ENCODE measurements at places on chromosomes 1 and 21.

GRCh38 chr1:231238298-231238697 lies 2.7 kb upstream of the GNPAT start:
- DNase-seq = no peak

- no peak for DNase-seq
Observed at GRCh38 chr1:156193208-156193487, 756 bp upstream of the SLC25A44 start.

DNA sequence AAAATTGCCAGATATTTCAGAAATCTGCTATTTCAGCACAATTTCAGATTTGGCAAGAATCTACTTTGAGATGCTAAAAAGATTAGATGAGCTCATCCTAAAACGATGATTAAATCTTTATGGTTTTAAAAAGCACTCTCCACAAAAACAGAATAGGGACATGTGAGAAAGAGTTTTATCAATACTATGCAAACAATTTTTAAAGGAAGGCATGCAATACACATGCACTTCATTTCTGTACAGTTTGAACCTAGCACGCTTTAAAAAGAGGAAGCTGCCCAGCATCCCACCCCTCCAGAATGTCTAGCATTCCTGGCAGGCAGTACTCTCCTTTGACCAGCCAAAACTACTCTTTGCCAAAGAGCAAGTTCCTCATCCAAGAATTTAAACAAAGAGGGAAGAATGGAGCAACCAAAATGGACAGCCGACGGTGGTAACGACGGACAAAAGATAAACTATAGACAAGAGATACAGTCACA lies 1.3 kb downstream of the ARHGAP29 start:
- no peak for DNase-seq

GRCh38 chr1:203201516-203202205 lies 15.2 kb upstream of the CHI3L1 start:
- DNase-seq = no peak

- no peak for DNase-seq
Observed at GRCh38 chr1:192615055-192615454, 20.9 kb upstream of the RGS13 start.

DNA sequence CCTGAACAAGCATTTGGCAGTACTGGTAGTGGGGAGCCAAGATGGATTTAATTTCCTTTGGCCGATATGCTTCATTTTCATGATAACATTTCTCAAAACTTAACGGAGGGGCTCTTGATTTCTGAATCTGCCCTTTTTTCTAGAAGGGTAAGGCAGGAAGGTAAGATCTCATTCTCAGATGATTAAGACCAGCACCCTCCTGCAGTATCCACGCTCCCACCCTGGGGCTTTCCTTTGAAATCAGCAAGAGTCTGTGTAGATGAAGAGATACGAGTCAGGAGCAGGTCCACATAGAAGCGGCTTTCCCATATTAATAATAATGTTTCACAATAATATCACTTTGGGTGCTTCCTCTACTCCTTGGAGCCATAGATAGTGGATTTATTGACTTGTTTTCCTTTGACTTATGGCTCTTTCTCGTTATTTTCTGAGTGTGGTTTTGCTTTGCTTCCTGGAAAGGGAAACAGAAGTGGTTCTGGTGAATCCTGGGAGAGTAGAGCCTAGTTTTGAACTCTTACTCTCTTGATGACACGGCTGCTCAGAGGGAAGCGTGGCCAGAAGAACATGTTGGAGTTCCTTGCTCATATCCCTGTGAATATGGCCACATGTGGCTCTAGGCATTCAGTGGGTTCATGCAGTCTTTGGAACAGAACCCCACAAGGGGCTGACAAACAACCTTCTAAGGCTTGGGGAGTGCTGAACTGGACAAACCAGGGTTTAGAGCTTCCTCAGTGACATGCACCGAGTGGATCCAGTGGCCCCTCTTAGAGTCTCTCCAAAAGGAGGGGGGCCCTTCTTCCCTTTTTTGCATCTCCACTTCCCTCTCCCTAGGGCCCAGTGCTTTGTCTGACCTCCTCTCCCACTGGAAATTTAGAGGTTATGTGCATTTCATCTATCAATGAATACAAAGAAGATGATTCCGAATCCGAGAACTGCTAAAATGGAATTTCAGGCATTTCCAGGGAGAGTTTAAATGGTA lies 195.7 kb downstream of the DYRK1A start:
- DNase-seq = no peak

DNA sequence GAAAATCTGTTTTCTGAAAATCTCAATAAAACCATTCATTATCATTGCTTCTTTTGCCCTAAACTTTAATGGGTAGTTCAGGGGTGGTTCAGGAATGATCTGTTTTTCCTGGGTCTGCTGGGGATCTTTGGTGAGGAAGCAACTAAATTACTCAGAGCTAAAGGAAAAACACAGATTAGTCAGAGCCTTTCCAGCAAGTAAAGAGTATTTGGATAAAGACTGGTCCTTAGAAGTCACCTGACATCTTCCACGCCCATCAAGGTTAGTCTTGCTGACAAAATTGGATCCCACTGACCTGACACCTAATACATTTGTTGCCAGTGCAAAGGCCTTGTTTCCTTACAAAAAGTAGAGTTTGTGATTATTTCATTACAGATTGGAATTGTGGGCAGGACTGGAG lies 24.2 kb downstream of the HSPA13 start:
- no peak for DNase-seq

DNA sequence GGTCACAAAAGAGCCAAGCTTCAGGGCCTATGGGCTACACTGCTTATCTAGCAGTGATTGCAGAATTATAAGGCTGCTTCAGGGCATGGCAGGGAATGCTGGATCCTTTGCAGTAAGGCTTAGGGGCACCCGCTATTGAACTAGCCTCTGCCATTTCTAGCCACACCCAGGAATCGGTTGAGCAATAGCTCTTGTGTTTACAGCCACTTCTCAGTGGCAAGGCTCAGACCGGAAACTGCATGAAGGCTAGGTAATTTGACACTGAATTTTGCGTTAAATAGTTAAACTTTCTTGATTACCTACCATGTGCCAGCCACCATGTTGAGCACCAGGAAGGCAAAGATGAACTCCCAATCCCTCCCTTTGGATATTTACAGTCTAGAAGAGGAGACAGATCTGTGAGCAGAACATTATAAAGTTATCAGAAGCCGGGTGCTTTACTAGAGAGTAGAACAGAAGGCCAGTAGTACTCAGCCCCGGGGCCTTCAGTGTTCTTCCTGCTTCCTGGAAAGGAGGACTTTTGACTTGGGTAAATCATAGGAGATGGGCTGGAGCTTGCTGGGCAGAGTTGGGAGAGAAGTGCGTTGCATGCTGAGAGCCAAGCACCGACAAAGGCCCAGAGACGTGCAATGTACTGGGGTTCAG lies 98.6 kb upstream of the LPGAT1 start:
- DNase-seq = no peak

DNA sequence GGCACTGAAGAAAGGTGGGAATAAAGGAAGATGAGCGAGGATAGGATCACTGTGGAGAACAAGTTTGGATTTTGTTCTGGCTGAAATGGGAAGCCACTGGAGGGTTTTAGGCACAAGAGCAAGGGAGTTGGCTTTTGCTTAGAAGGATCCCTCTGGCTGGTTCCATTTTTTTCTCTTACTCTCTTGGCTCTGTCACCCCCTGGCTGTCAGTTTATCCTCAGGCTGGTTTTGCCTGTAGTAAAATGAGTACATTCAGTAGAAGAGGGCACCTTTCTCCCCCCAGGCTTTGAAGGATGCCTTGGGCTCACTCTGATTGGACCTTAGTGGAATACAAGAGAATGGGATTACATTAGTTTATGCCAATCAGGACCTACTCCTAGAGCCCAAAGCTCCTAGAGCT lies 17.1 kb downstream of the CACHD1 start:
- DNase-seq = no peak

- no peak for DNase-seq
Observed at GRCh38 chr1:52348704-52349300, 17.2 kb downstream of the CC2D1B start.

- no peak for DNase-seq
Observed at GRCh38 chr1:245046315-245046714, 108.5 kb upstream of the KIF26B start.

DNA sequence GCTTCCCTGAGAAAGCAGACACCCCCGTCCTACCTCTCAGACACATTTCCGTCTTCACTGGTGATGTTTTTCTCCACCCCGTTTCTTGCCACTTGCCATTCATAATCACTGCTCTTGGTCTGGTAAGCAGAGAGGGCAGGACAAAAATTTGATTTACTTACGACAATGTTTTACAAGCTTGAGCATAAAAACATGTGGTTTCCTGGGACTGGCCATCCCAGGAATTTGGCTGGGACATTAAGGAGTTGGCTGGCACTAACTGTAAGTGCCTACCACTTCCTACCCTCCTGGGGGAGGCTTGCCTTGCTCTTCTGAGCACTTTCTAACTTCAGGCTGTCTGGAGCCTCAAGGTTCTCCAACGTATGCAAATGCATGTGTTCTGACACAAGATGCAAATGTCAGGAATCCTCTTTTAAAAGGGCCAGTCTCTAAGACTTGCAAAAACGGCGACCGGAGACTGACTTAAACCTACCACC lies 24.2 kb downstream of the ZBTB18 start:
- DNase-seq = no peak

GRCh38 chr1:43586136-43586731 lies 55.6 kb downstream of the PTPRF start:
- DNase-seq = no peak

GRCh38 chr1:43074244-43074643 lies 97.8 kb downstream of the EBNA1BP2 start:
- no peak for DNase-seq

- DNase-seq = no peak
Observed at GRCh38 chr1:187691439-187691838, 862.7 kb downstream of the PLA2G4A start.

DNA sequence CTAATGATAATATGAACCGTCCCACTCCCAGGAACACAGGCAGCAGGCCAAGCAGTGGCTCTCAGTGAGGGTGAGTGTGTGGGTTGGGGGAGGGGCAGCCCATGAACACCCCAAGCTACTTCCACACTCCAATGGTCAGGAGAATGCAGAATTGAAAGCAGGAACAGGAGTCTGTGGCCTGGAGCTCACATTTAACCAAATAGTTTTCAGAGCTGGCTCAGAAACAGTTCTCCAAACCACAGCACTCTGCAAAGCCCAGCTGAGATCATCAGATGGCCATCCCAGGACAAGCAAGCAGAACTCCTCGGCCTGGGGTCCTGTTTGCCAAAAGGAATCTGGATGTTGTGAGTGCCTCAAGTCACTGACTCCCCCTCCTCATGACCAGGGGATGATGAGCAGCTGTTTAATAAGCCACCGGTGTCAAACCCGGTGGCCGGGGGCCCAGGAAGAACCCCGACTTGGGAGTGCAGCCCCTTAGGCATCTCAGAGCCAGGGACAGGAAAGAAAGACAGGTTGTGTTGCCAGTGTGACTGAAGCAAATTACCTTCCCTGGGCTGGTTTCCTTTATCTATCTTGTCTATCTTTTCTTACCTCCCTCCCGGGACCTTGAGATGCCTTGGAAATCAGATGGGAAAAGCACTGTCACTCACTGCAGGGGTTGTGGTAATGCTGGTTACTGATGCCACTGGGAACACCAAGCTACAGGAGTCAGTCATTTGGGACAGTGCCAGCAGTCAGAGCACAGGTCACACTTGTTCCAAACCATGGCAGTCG lies 20.4 kb downstream of the DEGS1 start:
- no peak for DNase-seq

DNA sequence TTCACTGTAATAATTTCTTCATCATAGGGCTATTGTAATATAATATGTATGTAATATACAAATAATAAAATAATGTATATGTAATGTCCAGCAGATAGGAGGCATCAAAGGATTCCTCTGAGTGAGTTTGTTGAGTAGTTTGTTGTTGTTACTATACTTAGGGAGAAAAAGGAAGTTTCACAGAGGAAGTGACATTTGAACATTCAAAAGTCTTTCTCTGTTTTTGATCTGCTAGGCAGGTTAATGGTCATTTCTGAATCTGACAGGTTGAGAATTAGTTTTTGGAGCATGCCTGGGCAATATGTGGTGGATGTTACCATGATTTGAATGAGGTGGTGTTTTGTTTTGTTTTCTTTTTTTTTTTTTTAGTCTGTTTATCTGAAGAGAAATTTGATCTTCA lies 102.1 kb downstream of the NRDC start:
- no peak for DNase-seq

- no peak for DNase-seq
Observed at GRCh38 chr1:92958203-92958970, 2.9 kb downstream of the DIPK1A start.

DNA sequence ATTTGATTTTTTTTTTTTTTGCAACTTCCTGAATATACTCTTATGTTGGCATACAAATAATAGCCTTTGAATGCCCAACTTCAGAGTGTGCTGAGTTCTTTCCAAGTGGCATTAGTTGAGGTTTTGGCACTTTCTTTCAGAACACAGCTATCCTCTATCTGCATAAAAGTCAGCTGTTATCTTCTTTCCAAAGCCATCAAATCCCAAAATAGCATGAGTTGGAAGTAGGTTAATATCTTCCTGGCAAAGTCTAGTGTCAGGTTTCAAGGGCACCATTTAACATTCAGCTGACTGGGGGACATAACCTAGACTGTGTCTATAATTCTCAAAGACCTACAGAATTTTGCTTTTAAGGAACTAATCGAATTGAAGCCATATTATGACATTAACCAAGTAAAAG lies 223.9 kb downstream of the PLPP3 start:
- DNase-seq = no peak

DNA sequence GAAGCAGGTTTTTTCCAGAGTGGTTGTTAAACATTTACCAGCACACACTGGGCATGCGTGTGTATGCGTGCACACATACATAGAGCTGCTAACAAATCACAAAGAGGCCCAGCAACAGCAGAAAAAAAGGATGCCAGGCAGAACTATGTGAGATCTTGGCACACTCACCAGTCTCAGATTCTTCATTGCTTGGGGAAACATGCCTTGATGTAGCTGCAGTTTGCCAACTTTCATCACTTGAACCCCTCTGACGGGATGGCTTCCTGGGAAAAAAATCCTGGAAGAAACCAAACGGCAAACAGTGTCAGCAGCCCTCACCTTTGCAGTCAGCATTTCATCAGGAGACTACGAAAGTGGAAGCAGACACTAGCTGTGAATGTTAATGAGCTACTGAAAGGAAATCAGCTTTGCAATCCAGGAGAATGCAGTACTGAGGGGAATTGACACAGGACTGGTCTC lies 609.1 kb downstream of the KIF26B start:
- DNase-seq = no peak

GRCh38 chr1:162206300-162206699 lies 136.8 kb downstream of the NOS1AP start:
- no peak for DNase-seq

GRCh38 chr1:91406773-91407389 lies 2.2 kb upstream of the HFM1 start:
- DNase-seq = no peak

DNA sequence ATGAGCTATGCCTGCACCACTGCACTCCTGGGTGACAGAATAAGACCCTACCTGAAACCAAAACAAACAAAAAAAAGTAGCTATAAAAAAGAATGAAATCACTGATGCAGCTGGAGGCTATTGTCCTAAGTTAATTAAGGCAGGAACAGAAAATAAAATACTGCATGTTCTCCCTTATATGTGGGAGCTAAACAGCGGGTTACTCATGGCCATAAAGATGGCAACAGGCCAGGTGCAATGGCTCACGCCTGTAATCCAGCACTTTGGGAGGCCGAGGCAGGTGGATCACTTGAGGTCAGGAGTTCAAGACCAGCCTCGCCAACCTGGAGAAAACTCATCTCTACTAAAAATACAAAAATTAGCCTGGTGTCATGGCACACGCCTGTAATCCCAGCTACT lies 152.7 kb downstream of the PIK3R3 start:
- no peak for DNase-seq

GRCh38 chr21:38741092-38741949 lies 64.4 kb upstream of the ETS2 start:
- no peak for DNase-seq

GRCh38 chr1:118960026-118960561 lies 28.0 kb downstream of the TBX15 start:
- no peak for DNase-seq

All from effector CD4-positive, alpha-beta T cell (primary cell).